Left hindlimb (tissue), 1 donor: ENCODE measurements at places on chromosomes 5 and 9.

DNA sequence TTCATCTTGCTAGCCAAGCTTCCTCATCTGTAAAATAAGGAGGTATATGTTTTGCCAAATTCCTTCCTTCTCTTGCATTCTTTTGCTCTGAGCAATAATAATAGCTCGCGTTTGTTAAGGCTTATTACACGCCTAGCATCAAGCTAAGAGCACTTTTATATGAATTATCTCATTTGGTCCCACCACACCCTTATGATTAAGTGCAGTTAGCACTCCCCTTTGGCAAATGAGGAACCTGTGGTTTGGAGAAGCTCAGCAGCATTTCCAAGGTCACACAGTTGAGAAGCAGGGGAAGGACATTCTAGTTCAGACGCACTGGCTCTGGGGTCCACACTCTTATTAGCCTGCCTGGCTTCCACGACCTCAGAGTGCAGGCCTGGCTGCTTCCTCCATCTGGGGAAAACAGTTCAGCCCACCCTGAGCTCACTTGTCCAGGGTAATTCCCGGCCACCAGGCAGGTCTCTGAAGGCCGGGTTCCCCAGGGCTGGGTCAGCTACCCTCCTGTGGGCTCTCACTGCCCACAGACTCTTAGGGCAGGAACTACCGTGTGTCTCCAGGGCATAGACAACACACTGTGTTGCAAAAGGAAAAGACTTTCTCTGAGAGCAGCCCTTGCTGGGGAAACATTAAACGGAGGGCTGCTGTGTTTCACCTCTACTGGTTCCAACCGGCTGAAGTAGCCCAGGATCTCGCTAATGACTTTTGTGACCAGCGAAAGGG, 9.9 kb upstream of the FBP1 start:
- no peak for DNase-seq

DNA sequence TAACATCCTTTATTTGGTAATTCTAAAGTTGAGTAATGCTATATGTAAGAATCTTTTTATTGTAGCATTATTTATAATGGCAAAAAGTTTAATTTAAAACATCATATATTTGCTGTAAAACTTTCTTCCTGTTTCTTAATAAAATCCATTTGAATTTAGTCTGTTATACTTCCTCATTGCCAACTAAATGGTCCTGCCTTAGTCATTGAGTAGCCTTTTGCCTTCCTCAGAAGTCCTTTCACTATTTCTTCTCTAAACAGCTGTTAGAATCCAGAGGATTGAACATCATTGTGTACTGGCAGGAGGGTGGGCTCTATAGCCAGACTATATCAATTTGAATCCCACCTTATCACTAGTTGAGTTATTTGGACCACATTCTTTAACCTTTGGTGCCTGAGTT, 11.0 kb downstream of the SLC44A1 start:
- DNase-seq = no peak

DNA sequence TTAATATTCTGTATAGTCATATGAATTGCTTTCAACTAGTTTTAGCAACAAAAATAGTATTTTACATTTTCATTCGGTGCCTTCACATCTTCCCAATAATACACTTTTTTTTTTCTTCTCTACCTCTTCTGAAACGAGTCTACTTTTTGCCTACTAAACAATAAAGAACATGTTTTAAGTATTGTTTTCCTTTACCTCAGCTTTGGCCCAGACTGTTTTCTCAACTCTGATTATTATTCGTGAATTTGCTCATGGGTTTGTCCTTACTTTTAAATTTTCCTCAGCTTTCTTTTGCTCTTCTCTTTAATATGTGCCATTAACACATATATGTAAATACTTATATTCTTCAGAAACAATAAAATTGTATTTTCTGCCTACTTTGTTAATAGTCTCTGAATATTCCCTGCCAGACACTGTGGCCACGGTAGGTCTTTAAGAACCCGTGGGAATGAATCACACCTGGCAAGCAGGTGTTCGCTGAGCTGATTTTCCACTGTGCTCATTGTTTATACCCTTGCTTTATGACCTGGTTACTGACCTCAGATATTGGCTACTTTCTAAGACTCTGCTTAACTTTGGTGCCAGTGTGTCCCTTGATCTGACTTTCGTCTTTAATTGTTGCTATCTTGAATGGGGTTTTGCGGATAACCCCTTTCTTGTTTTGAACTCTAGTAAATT, 49.1 kb downstream of the FAM170A start:
- no peak for DNase-seq

DNA sequence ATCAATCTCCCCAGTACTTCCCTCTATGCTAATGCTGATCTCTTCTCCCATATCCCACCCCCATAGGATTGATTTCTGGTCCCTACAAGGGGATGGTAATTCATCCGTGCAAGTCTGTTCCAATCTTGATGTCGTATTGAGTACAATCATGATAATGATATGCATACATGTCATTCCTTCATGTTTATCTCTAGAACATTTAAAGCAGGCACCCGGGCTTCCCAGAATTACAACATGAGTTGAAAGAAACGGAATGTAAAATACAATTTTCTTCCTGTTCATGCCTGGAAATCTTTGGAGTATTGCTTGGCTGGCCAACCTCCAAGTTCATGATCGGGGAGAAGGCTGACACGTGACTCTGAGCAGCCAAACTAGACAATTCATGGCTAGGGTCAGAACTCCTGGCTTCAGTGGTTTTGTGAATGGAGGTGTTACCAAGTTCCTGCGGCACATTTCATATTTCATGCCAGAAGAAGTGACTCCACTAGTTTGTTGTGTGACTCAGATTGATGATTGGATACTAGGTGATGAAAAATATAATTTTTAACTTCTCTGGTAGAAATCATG, 66.6 kb downstream of the C9orf152 start:
- DNase-seq = no peak

DNA sequence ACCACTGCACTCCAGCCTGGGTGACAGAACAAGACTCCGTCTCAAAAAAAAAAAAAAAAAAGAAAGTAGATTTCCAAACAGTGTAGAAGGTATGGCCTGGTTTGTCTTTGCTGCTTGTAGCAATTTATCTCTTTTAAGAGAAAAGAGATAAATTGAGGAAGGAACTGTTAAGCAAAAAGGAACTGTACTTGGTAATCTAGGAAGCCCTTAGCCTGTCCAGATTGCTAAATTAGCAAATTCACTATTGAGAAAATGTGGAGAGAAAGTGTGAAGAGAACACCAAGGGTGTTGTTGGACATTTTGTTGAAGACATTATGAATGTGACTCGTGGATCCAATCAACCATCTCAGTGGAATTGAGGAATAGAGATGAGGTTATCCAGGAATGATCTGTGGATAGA, 13.0 kb upstream of the SUSD3 start:
- DNase-seq = no peak

DNA sequence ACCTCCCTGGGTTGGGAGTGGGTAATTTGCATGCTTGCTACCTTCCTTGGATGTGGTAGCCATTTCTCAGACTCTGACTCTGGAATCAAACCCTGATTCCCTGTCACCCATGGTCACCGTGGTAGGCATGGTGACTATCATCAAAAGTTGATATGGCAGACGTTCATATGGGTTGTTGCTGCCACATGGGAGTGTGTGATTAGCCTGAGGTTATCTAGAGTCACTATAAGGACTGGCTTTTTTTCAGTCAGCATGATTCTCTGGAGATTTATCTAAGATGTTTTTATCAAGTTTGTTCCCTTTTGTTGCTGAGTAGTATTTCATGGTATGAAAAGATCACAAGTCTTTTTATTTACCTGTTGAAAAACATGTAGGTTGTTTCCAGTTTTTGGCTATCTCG, 7.0 kb downstream of the RCL1 start:
- no peak for DNase-seq

- DNase-seq = no peak
These were observed 34.6 kb upstream of the RAI14 start for GRCh38 chr5:34621277-34622097.

DNA sequence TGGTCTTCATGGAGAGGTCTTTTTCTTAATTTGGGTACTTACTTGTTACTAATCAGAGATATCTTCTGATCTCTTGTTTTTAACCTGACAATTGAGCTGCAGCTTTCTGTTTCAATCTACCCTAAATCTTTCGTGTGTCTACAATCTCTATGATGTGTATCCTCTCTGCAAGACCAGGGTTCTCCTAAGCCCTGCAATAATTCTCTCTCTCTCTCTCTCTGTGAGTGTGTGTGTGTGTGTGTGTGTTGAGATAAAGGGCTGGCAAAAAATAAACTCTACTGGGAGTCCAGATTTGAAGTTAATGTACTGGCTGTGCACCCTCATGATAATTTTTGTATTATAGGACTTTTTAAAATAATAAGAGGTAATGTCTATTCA, 57.8 kb upstream of the FBXL7 start:
- no peak for DNase-seq

- no peak for DNase-seq
These were observed 37.1 kb upstream of the FAT2 start for GRCh38 chr5:151628112-151628823.
